ENCODE measurements at places on chromosomes 6 and 20.

DNA sequence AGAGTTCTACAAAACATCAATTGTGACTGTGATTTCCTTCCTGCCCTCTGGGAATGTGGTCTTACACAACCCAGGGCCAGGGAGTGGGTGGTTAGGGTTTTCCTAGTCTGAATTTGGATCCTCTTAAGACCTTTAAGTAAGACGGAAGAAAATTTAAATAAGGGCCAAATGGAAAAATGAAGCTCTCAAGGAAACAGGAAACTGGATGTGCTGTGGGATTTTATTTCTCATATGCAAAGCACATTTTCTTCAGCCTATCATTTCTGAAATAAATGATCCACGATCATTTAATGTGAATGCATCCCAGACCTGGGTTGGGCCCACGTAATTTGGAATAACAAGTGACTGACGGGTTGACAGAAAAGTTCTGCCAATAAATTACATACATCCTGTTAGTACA is 243.6 kb downstream of the CLIC5 start:
- DNase-seq: no peak

GRCh38 chr6:122697458-122697857 is 82.1 kb upstream of the FABP7 start:
- DNase-seq: no peak

GRCh38 chr6:110408901-110409300 is 6.5 kb downstream of the DDO start:
- DNase-seq: no peak

GRCh38 chr20:50187403-50188051 is 3.1 kb upstream of the CEBPB start:
- DNase-seq: no peak

DNA sequence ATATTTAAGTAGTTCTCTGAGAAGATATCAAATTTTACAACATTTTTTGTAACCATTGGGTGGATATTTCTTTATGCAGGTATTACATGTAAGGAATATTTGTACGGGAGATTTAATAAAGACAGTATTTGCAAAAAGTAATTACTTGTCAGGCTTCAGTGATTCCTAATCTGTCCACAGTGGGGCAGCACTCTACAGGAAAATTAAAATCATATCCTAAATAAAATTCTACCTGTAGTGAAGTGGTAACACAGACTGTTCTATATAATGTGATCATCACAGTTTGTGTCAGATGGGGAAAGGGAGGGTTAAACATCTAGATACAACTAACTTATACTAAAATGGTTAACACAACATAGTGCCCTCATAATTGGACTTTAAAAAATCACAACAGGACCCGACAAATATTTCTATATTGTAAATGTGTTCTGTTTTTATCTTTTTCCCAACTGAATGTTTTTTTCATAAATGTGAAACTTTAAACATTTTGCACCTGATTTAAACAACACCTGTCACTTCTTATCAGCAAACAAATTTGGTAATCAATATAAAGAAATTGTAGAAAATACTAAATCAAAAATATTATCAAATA is 145.6 kb upstream of the MANEA start:
- DNase-seq: no peak
